Choroid plexus epithelial cell (primary cell): ENCODE measurements at places on chromosomes 1 and 21.

GRCh38 chr1:113769601-113769970 lies 10.3 kb upstream of the PHTF1 start:
- no peak for DNase-seq

DNA sequence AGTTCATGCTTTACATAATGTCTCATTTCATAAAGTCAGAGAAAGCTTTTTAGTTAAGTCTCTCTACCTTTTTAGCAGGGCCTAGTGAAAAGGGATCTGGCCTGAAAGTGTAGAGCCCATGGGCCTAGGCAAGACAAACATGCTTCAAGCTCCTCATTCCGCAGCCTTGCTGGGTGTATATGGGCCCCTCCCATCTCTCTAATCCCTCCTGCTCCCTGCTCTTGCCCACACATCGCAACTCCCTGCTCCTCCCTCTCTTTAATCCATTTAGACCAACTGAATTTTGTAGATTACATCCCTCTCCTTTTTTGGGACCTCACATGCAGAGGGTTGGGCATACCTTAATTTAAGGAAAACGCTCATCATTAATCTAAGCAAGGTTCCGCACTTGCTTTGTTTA lies 42.3 kb upstream of the CCDC190 start:
- no peak for DNase-seq

DNA sequence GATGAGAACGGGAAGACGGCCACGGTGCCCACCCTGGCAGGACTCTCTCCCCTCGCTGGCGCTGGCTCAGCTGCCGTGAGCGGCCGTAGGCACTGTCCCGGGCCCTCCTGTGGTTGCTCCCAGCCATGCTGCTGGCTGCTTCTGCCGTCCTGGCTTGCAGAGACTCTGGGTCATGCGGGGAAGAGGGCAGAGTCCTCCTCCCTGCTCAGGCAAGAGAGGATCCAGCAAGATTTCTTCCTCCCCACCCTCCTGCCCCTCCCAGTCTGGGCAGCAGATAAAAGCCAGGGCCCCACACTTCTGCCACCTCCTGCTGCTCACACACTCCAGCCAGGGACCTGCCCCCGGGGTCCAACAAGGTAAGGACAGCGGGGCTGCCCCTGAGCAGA lies 60.1 kb downstream of the AGPAT3 start:
- no peak for DNase-seq

DNA sequence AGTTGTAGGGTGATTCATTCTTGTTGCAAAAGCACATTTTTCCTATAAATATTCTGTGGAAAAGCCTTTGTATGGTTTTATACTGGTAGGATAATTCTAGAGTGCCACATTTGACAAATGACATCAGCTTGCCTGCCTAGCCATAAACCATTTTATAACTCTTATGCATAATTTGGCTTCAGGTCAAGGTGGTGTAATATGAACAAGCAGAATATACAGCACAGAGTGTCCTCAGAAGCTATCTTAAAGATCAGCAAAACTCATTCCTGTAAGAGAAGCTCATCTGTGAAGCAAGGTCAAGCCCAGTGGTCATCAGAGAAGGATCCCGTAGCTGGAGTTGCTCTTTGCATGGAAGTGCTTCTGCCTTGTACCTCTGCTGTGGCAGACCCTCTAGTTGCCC lies 24.0 kb upstream of the C1orf21 start:
- DNase-seq = peak; percentile 39

GRCh38 chr1:222165629-222166028 lies 382.3 kb downstream of the HHIPL2 start:
- DNase-seq = peak; percentile 8

DNA sequence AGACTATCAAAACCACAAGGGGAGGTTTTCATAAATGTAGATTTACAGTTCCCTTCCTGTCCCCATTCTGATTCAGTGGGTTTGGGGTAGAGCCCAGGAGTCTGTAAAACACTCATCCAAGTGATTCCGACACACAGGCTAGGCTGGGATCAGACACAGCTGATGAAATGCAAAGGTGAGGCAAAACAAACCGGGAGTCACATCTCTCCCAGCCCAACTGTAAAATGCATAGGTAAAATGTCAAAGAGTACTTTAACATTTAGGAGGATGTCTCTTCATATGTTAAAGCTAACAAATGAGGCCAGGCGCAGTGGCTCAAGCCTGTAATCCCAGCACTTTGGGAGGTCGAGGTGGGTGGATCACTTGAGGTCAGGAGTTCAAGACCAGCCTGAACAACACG lies 45.0 kb downstream of the ZNF281 start:
- no peak for DNase-seq

DNA sequence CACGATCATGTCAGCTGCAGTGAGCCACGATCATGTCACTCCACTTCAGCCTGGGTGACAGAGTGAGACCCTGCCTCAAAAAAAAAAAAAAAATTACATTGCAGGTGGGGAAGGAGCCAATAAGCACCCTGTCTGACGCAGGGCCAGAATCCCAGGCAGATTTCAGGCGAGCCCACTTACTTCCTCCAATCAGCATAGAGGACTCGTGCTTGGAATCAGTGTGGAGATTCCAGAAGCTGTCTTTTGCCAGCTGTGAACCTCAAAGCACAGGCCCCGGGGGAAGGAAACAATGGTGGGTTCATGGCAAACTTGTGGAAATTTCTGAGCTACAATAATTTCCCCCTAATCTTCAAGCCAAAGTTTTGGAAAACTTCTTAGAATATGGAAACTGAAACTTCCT lies 178.2 kb upstream of the ZNF644 start:
- no peak for DNase-seq

DNA sequence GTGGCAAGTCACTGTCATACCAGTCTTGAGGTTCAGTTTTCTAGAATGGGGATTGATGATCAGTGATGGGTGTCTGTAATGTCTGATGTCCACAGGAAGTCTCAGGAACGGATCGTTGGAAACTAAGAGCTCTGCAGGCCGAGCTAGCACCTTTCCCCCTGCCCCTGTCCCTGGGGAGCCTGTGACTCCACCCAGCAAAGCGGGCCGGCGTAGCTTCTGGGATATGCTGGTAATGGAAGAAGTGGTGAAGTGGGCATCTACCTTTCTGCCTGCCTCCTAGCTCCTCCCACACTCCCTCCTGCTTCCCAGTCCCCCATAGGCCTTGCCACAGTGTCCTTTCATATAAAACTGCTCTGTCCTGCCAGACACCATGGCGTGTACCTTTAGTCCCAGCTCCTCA lies 13.4 kb downstream of the HYI start:
- DNase-seq = no peak

DNA sequence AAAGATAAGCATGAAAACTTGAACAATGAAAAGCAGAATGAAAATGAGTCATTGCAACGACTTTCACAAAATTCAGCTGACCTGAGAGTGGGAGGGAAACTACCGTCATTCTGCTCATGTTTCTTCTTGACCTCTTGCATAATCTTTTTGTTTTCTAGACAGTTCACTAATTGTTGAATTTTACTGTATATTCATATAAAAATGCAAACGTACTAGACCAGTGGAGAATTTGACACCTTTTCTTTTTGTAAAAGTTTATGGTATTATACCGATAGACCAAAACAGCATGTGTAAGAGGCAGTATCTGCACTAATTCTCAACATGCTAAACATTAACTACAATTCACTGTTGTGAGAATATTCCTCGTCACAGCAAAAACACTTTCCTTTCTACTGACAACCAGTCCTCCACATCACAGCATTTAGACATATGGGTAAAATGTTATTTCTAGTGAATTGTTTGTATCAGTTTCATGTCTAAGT lies 137.8 kb downstream of the GREM2 start:
- peak; percentile 83 for DNase-seq

DNA sequence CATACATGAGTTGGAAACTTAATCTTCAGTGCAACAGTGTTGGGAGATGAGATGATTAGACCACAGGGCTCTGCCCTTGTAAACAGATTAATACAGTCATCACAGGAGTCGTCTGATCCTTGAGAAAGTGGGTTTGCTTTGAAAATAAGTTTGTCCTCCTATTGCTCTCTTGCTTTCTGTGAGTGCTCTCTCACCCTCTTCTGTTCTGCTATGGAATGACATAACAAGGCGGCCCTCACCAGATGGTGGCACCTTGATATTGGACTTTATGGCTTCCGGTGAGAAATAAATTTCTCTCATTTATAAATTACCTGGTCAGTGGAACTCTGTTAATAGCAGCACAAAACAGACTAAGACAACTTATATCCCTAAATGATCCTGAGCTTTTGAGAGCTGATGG lies 353.6 kb downstream of the BRINP3 start:
- DNase-seq = peak; percentile 38

DNA sequence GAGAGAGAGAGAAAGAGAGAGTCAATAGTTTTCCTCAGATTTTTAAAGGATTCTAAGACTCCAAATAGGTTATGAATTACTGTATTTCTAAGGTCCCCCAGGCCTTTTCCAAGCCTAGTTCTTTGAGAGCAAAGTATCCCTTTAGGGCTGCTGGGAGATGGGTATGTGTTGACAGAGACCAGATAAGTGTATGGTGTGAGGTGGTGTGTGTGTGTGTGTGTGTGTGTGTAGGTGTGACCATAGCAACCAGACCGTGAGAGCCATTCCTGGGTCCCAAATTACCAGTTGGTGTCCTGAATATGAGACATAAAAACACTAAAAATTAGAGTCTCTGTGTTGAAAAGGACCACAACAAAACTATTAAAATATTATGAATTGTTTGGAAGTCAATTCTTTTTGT lies 41.7 kb upstream of the DNAJC6 start:
- no peak for DNase-seq

GRCh38 chr1:26855636-26856035 lies 7.3 kb upstream of the SFN start:
- no peak for DNase-seq

- peak; percentile 32 for DNase-seq
Measured at GRCh38 chr1:27872059-27872801, at the start of gene THEMIS2. Gene THEMIS2, plus strand, starts transcription at chr1:27872544. Its CDS starts 28 bp downstream, at chr1:27872572.

DNA sequence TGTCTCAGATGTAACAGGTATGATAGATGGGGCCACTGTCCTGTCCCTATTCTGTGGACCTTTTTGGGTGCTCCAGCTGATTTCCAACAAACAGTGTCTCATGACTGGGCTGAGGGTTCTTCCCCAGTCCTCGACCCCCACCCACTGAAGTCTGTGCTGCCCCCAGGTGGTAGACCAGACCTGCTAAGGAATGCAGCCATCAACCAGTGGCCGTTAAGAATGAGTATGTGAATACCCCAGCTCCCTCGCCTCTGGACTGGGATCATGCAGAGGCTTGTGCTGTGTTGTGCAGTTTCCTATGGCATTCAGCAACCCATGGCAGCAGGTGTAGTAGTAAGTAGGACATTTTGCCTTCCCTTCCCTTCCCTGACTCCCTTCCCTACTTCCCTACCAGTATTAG lies 183.1 kb upstream of the KAZN start:
- DNase-seq = no peak

- DNase-seq = peak; percentile 93
Measured at GRCh38 chr1:26999440-26999987, 6.0 kb downstream of the TRNP1 start.

- DNase-seq = no peak
Measured at GRCh38 chr1:240117930-240118329, 26.2 kb downstream of the FMN2 start.

DNA sequence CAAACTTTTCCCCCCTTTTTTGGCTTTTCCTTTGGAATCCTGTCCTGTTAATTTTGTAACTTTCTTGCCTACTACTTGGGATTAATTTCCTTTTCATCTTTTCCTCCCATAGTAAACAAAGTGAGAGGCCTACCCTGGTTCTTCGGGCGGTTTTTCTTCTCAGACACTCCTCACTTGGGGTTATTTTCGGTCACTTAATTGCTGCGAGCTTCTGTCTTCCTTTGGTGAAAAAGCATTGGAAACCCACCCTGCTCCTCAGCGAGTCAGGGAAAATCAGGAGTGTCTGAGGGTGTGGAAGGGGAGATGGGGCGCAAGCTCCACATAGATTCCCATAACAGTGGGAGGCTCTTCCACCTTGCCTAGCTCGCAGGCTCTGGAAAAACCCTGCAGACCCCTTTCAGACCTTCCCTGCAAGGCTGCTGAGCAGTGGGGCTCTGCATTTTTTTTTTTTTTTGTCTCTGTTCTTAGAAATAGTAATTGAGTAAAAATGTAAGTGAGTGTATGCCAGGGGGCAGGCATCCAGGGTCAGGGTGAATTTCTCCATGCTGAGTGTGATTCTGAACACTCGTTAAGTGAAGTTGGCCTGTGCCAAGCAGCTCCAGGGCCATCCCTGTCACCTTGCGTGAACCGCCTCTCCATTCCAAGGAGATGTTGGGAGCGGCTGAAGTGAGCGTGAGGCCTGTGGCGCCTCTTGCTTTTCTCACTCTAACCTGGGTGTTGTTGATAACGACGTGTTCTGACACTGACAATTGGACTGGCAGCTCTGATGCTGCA lies 20.3 kb downstream of the TGFB2 start:
- DNase-seq = peak; percentile 36

DNA sequence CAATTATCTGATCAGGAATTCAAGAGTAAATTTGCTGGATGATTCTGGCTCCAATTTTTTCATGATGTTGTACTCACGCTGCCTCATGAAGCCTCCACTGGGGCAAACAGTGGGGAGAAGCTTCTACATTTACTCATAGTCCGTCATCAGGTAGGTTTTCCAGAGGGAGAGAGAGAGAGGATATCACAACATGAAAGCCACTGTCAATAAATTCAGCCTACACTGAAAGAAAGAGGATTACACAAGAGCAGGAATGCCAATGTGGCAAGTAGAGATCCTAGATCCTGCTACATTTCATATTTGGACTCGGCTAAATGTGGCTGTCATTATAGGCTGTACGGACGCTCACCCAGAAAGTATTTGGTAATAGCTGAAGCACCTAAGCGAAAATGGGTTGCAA lies 819.9 kb downstream of the BRINP3 start:
- DNase-seq = no peak

GRCh38 chr1:227388214-227389168 lies 70.2 kb upstream of the CDC42BPA start:
- no peak for DNase-seq

GRCh38 chr21:35198565-35198964 lies 149.5 kb upstream of the RUNX1 start:
- DNase-seq = no peak
